Activated CD4-positive, alpha-beta T cell treated with anti-CD3 and anti-CD28 coated beads, Interleukin-2, amount 10 ng/mL, durations not matched to agents 24 days and 14 days (primary cell): ENCODE measurements at places on chromosomes 1 and 21.

DNA sequence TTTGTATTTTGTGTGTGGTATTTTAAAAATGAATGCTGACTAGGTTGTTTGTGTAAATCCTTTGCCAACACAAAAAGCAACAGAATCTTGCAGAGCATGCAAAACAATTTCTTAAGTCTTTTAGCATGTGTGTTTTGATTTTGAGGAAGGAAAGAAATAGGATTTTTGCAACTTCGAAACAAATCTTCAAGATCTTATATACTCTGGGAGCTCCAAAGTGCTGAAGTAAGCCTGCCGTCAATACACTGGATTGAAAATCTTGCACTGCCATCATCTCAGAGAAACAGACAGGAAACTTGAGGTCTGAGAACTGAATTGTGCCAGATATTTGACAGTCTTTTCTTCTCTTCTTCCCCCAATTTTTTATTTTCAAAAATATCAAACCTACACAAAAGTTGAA lies 29.3 kb upstream of the DISP1 start:
- no peak for DNase-seq

DNA sequence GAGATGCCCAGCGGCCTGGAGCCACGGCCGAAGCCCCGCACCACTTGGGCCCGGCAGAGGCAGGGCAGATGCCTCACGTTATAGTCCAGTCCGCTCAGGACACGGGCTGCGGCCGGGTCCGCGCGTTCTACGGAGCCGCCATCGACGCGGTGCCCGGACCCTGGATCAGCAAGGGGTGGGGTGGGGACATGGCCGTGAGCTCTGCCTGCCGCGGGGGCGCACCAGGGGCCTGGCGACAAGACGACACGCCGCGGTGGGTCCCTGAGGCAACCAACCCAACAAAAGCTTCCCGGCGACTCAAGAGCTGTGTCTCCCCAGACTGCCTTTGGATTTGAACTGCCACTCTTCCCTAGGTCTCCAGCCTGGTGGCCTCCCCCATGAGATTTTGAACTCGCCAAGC lies 211.4 kb upstream of the GREM2 start:
- DNase-seq, result no peak

- DNase-seq, result no peak
Measured at GRCh38 chr1:223031733-223032601, 111.1 kb downstream of the TLR5 start.

- DNase-seq, result no peak
Measured at GRCh38 chr1:24369801-24370200, 43.8 kb downstream of the STPG1 start.

- no peak for DNase-seq
Measured at GRCh38 chr1:92203105-92203504, 14.6 kb upstream of the C1orf146 start.

DNA sequence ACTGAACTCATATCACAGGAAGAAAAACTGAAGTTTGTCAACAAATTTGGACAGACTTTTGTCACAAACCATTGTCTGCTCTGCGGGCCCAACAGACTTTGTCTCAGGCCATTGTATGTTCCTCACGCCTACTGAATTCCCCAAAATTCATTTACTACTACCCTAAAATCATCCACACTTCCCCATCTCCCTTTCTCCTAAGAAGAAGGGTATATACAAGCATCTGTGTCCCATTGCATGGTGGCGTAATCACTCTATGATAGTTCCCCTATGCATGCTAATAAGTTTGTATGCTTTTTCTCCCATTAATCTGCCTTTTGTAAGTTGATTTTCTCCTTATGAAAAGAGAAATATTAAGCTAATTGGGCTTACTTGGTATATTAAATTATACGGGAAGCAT lies 54.9 kb upstream of the ATF3 start:
- DNase-seq, result no peak

DNA sequence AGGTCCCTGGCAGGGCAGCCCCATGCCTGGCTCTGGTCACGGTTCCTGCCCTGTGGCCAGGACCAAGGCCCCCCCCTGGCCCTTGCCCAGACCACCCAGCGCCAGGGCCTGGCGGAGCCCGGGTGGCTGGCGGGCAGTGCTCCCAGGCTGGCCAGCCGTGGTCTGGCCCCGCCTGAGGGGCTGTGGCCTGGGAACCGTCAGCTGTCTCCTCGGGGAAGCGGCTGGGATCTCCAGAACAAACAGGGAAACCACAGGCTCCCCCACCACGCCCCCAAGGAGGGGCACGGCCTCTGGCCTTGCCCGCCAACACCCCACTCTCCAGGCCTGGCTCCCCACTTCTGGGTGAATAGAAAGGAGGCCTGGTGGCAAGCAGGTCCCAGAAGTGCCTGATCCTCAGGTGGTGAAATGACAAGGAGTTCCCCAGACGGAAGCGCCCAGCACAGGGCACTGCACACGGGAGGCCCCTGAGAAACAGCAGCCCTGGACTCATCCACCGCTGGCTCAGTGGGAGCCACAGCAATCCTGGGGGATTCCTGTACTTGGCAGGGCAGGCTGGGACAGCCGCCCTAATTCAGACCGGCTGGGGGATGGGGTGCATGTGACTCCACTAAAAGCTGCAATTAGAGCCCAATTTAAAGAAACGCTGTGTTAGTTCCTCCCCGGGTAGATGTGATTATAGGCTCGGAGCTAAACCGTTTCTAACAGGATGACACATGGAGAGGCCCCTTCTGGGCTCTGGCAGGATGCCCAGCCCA lies 78.9 kb downstream of the RAP1GAP start:
- DNase-seq, result no peak

GRCh38 chr1:188355082-188355481 lies 1526.3 kb downstream of the PLA2G4A start:
- DNase-seq, result no peak

- no peak for DNase-seq
Measured at GRCh38 chr1:228989992-228990827, 254.9 kb downstream of the RHOU start.

GRCh38 chr1:57489358-57490036 lies 65.6 kb upstream of the DAB1 start:
- DNase-seq, result no peak

DNA sequence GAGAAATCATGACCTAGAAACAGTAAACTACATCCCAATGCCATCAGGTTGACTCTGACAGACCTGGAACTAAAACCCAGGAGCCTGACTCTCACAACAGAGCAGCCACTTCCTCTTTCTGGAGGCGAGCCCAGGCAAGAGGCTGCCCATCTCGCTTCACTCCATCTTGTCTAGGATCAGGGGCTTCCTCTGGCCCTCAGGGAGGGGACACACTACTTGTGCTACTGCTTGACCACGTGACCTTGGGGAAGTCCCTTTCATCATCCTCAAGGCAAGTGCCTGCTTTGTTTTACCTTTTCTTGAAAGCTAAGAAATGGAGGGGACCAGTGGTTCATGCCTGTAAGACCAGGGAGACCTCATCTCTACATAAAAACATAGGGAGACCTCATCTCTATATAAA lies 2.6 kb upstream of the TENT5B start:
- no peak for DNase-seq

GRCh38 chr1:184212649-184213314 lies 161.3 kb downstream of the TSEN15 start:
- no peak for DNase-seq

DNA sequence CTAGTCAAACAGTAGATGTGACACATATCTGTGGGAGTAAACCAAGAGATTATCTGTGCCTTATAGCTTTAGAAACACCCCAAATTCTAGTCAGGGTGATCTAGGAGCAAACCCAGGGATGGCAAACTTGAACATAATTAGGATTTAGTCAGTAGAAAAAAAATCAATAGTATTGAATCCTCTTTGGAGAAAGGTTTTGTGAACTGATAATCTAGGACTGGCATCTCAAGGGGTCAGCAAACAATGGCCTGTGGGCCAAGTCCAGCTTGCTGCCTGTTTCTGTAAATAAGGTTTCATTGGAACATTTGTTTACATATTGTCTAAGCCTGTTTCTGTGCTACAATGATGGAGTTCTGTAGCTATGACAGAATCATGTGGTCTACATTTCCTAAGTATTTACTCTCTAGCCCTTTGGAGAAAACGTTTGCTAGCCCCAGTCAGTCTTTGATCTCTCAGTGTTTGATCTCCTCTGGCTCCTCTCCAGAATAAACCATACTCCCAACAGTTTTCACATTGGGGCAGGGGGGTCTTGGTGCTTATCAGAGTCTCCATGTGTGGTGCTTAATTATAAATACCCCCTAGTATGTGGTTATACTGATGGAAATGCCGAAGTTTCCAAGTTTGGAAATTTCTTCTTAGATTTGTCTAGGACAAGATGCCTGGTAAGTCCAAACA lies 385.8 kb downstream of the NTNG1 start:
- DNase-seq, result no peak

GRCh38 chr21:26167593-26167992 lies 3.0 kb downstream of the APP start:
- no peak for DNase-seq

DNA sequence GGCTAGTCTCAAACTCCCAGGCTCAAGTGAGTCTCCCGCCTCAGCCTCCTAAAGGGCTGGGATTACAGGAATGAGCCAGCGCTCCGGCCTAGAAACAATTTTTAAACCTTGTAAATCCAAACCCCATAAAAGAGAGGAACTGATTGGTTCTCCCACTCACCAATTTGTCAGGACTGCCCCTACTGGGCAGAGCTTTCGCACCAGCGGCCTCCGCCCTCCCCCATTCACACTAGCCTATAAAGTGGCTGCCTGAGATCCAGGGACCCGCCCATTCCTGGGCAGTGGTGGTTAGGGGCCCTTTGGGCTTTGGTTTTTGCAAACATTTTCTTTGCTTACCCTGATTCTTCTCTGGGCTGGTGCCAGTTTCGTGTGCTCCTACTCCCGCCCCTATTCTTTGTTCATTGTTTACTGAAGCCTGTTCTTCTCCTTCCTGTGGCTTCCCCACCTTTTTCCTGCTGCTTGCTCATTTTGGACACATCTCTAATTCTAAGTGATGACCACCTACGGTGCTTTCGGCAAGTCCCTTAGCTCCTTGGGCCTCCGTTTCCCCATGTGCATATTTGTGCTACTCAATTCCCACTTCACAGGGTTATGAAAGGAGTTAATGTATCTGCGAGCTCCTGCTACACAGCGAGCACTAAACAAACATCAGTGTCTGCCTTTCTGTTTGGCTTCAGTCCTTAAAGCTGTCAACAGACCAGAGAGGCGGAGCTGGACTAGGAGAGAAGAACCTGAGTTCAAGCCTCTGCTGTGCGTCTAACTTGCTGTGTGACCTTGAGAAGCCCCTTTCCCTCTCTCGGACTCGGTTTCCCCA lies 39.8 kb upstream of the CLIC4 start:
- peak; percentile 83 for DNase-seq

DNA sequence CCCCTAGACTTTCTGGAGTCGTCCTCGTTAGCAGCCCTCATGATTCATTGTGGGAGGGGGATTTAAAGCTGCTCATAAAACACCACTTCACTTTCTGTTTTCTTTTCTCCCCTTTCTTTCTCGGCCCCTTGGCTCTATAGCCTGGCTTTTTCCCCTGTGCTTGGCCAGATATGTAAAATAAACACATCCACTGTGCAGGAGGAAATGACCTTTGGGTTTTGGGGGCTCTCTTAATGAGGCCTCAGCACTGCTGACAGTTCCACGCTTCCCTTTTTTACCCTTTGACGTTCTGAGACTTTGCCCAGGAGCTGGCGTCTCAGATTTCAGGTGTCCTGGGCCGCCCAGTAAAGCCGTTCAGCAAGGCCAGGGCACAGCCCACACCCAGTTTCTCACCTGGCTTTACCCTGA lies 65.7 kb downstream of the RUNX3 start:
- no peak for DNase-seq

DNA sequence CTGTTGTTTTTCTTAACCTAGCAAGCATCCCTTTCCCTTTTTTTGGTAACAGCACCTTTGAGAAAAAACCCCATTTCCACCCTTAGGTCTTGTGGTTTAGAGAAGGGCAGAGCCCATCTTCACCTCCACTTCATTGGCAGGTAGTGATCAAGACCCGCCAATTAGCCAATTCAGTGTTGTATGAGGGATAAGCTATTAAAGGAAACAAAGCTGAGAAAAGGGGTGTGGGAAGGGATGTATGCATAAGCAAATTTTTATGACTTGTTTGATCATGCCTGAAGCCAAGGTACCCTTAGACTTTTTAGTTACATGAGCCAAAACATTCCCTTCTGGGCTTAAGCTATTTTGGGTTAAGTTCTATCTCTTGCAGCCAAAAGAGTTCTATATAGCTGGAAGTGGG lies 3.6 kb upstream of the ZNF697 start:
- DNase-seq, result no peak

GRCh38 chr1:178345807-178346206 lies 151.0 kb downstream of the CLEC20A start:
- no peak for DNase-seq

GRCh38 chr1:175630076-175630475 lies 113.3 kb downstream of the TNR start:
- no peak for DNase-seq

DNA sequence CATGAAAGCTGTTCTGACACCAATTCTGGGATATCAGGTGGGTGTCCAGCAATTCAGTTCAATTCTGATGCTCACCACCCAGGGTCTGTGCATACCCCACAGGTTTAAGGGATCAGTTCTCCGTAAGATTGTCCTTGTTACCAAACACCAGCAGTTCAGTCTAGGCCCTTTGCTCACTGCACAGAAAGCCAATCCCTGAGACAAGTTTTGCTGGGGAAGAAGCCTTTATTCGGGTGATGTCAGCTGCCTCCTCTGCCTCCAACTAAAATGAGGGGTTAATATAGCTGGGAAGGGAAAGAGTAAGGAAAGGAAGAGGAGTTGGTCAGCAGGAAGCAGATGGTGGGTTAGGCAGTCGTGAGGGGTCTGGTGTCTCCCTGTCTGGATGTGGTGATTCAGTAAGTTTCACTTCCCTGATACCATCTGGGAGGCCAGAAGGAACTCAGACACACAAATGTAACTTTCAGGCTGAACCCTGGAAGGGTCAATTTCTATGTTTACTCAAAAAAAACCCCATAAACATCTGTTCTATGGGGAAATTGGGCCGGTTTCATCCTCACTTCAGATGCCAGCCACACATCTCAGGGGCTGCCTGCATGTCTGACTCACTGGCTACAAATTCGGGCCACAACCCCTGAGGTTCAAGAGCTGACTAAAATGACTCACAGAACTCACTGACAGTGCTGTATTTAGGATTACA lies 83.3 kb upstream of the PGBD5 start:
- DNase-seq, result no peak

DNA sequence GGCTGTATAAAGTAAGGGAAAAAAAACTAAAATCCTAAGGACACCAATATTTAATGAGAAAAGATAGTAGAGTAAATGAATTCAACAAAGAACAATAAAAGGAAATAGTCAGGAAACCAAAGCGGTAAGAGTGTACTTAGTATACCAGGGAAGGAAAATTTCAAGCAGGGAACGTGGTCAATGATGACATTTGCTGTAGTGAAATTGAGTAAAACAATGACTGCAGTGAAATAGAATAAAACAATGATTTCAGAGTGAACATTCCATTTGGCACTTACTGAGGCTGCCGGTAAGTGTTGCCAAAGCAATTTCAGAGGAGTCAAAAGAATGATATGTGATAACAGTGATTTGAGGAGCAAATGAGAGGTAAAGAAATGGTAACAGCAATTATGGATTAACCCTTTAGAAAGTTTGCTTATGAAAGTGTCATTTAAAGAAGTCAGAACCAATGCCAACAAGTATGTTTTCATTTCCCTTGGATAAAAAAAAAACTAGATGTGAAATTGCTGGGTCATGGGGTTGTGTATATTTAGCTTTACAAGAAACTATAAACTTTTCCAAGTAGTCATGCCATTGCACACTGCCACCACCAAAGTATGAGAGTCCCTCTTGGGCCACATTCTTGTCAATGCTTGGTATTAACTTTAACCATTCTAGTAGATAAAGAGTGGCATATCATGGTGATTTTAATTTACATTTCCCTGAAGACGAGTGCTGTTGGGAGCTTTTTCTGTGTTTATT lies 50.5 kb downstream of the VCAM1 start:
- DNase-seq, result no peak
